ENCODE measurements at places on chromosomes 1 and 21.

GRCh38 chr1:1354271-1355247, 3.8 kb downstream of the MXRA8 start:
- peaks cover 50% of the 10 kb centered on the region for H3K4me1 ChIP-seq
- peaks cover 5% of the 10 kb centered on the region for H3K36me3 ChIP-seq
- peaks cover 47% of the 10 kb centered on the region for H3K27me3 ChIP-seq
- peak overlapping the region; percentile 63 for H3K4me3 ChIP-seq
- no peak for DNase-seq

DNA sequence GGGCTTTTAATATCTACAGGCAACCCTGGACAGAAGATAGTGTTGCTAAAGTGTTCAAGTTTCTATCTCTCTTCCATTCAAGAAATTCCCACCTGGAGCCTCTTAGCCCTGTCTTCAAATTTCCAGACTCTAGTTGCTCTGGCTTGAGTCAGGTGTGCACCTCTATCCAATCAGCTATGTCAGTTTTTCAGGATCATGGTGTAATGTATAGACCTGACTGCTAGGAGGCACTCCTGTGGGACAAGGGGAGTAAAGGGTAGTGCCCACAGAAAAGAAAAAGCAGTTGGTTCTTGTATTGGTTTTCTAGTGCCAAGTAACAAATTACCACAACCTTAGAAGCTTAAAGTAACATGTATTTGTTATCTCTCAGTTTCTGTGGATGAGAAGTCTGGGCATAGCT, 6.2 kb upstream of the ZRANB2 start:
- H3K36me3 ChIP-seq = peaks cover 4% of the 10 kb centered on the region
- H3K27ac ChIP-seq = no peak overlapping the region
- DNase-seq = no peak
- peaks cover 42% of the 10 kb centered on the region for H3K27me3 ChIP-seq

- H3K27me3 ChIP-seq = no peaks in the 10 kb centered on the region
- no peak overlapping the region for H3K27ac ChIP-seq
- H3K4me1 ChIP-seq = peaks cover 6% of the 10 kb centered on the region
- H3K36me3 ChIP-seq = peaks cover 27% of the 10 kb centered on the region
- DNase-seq = no peak
These were observed 29.9 kb upstream of the EPHA8 start for GRCh38 chr1:22533244-22533895.

GRCh38 chr1:243495442-243496186, 239.8 kb downstream of the SDCCAG8 start:
- peaks cover 43% of the 10 kb centered on the region for H3K36me3 ChIP-seq
- no peak for DNase-seq
- H3K27ac ChIP-seq = peak overlapping the region; percentile 89
- no peaks in the 10 kb centered on the region for H3K27me3 ChIP-seq
- peak overlapping the region; percentile 13 for H3K4me3 ChIP-seq
- H3K4me1 ChIP-seq = peaks cover 24% of the 10 kb centered on the region

- H3K27ac ChIP-seq = peak overlapping the region; percentile 69
- H3K36me3 ChIP-seq = peaks cover 10% of the 10 kb centered on the region
- DNase-seq = peak; percentile 30
These were observed 168.8 kb downstream of the GABPA start for GRCh38 chr21:25903607-25904006.

GRCh38 chr1:47469910-47470309, 32.1 kb downstream of the FOXD2 start:
- H3K4me1 ChIP-seq = no peaks in the 10 kb centered on the region
- H3K36me3 ChIP-seq = no peaks in the 10 kb centered on the region
- DNase-seq = no peak
- H3K27me3 ChIP-seq = peaks cover 30% of the 10 kb centered on the region
- H3K4me3 ChIP-seq = no peak overlapping the region

DNA sequence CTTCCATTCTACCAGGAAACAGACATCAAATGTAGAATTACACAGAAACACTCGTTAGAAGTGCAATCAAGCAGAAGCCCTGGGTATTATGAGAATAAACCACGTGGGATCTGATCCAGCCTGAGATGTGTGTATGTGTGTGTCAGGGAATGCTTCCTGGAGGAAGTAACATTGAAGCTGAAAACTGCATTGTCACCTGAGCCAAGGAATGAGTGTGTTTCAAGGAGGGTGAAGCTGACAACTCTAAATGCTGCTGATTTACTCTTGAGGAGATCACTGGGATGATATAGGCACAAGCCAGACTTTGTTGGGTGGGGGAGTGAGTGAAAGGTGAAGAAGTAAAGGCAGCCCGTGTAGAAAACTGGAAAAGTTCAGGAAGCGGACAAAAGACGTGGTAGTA, 27.6 kb downstream of the FAAH start:
- no peak overlapping the region for H3K27ac ChIP-seq
- H3K4me1 ChIP-seq = peaks cover 3% of the 10 kb centered on the region
- peaks cover 27% of the 10 kb centered on the region for H3K27me3 ChIP-seq
- no peak for DNase-seq
- no peaks in the 10 kb centered on the region for H3K36me3 ChIP-seq

GRCh38 chr1:23801876-23802275, 1.3 kb upstream of the GALE start:
- peaks cover 23% of the 10 kb centered on the region for H3K4me1 ChIP-seq
- no peak for DNase-seq
- H3K36me3 ChIP-seq = peaks cover 43% of the 10 kb centered on the region
- peak overlapping the region; percentile 68 for H3K4me3 ChIP-seq

DNA sequence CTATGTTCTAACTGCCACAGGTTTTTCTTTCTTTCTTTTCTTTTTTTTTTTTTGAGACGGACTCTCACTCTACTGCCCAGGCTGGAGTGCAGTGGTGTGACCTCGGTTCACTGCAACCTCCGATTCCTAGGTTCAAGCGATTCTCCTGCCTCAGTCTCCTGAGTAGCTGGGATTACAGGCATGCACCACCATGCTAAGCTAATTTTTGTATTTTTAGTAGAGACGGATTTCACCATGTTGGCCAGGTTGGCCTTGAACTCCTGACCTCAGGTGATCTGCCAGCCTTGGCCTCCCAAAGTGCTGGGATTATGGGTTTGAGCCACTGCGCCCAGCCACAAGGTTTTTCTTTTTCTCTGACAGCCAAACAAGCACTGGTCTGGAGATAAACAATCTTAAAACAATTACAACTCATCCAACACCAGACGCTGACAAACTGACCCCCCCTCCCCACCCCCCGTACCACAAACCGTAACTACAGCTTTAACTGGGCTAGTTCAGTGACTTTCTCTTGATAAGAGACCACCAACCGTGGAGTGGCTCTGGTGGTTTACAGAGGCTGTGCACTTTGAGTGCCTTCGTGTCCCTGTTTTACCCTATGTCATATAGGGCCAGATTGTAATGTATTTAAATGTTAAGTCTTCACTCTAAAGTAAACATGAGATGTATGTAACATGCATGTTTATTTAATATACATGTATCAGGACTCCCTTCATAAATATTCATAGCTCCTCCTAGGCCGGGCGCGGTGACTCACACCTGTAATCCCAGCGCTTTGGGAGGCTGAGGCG, 19.5 kb upstream of the PUM1 start:
- H3K4me1 ChIP-seq = no peaks in the 10 kb centered on the region
- no peak for DNase-seq
- H3K27ac ChIP-seq = no peak overlapping the region
- peaks cover 5% of the 10 kb centered on the region for H3K27me3 ChIP-seq

GRCh38 chr1:165910764-165911421, 83.5 kb downstream of the UCK2 start:
- DNase-seq = no peak
- peaks cover 1% of the 10 kb centered on the region for H3K4me1 ChIP-seq
- H3K36me3 ChIP-seq = peaks cover 25% of the 10 kb centered on the region
- no peaks in the 10 kb centered on the region for H3K27me3 ChIP-seq
- H3K4me3 ChIP-seq = no peak overlapping the region
- H3K27ac ChIP-seq = no peak overlapping the region

DNA sequence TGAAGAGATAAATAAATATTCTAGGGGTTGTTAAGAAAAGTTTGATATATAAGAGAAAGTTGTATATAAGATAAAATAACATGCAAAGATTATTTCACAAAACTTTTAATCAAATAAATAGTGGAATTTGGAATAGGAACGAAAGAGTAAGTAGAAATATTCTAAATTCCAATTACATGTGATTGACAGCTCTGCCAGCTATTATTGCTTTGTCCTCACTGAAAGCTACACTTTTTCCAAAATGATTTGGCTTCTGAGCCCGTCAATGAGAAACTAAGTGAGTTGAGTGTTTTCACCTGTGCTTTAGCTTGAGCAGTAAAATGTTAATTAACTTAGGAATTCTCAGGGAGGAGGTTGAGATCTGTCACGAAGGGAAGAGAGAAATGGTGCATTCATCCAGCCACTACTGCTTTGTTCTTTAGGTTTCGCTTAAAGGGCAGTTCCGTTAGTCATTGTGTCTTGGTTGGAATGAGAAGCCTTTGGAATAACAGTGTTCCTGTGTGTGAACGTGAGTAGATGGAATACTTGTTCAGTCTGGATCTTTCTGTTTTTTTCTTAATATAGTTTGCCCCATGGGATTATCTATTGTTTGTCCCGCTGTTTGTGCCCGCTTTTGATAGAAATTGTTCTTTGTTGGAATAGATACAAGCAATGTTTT, 63.3 kb upstream of the CR1L start:
- no peak overlapping the region for H3K4me3 ChIP-seq
- peaks cover 6% of the 10 kb centered on the region for H3K4me1 ChIP-seq
- no peaks in the 10 kb centered on the region for H3K27me3 ChIP-seq
- no peak for DNase-seq

- DNase-seq = peak; percentile 31
- peaks cover 70% of the 10 kb centered on the region for H3K4me1 ChIP-seq
- no peaks in the 10 kb centered on the region for H3K27me3 ChIP-seq
- H3K36me3 ChIP-seq = peaks cover 76% of the 10 kb centered on the region
These were observed 15.1 kb downstream of the THEMIS2 start for GRCh38 chr1:27887215-27888021.

DNA sequence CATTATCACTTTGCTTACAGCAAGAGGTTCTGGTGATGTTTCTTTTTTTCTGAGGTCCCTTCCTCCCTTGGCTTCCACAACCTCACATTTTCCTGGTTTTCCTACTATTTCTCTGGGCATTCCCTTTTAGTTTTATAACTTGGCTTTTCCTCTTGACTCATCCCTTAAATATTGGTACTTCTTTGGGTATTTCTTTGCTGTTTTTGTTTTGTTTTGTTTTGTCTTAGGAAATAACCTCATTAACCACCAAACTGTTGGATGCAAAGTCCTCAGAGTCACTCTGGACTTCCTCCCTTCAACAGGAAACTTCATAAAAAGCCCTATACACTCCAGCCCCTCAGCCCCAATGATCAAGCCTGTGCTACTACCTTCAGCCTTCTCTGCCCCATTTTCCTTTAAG, 211.1 kb downstream of the DUSP10 start:
- H3K36me3 ChIP-seq = no peaks in the 10 kb centered on the region
- H3K27ac ChIP-seq = no peak overlapping the region
- no peak for DNase-seq
- no peaks in the 10 kb centered on the region for H3K4me1 ChIP-seq
- H3K4me3 ChIP-seq = no peak overlapping the region
- H3K27me3 ChIP-seq = peaks cover 16% of the 10 kb centered on the region

- no peak for DNase-seq
- no peak overlapping the region for H3K27ac ChIP-seq
- H3K27me3 ChIP-seq = peaks cover 7% of the 10 kb centered on the region
These were observed 50.9 kb downstream of the NTMT2 start for GRCh38 chr1:170196490-170197236.

GRCh38 chr1:180786624-180787023, 126.1 kb upstream of the KIAA1614 start:
- DNase-seq = no peak
- no peaks in the 10 kb centered on the region for H3K27me3 ChIP-seq
- H3K36me3 ChIP-seq = peaks cover 14% of the 10 kb centered on the region
- peaks cover 2% of the 10 kb centered on the region for H3K4me1 ChIP-seq
- H3K27ac ChIP-seq = no peak overlapping the region

DNA sequence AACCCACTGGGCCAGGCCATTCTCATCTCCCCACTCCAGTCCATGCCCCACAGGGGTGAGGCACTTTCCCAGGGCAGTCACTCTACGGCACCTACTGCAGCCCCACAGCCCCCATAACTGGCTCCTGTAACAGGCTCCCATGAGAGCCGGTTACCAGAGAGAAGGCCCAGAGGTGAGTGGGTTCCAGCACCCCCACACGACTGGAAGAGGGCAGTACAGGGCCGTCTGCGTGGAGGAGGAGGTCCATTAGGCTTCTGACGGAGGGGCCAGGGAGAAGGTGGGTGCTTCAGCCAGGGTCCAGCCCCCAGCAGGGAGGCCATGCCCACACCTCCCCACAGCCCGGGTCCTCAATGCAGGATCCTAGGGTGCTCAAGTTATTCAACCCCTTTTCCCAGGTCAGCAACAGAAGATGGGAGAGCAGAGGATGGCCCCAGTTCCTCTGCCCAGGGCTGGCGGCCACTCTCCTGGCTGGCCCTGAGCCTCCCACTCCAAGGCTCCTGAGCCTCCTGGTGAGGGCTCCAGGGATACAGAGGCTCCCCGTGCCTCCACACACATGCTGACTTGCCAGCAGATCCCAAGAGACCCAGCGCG, 1.6 kb downstream of the ACAP3 start:
- H3K36me3 ChIP-seq = peaks cover 1% of the 10 kb centered on the region
- peak overlapping the region; percentile 82 for H3K4me3 ChIP-seq
- peaks cover 45% of the 10 kb centered on the region for H3K4me1 ChIP-seq

DNA sequence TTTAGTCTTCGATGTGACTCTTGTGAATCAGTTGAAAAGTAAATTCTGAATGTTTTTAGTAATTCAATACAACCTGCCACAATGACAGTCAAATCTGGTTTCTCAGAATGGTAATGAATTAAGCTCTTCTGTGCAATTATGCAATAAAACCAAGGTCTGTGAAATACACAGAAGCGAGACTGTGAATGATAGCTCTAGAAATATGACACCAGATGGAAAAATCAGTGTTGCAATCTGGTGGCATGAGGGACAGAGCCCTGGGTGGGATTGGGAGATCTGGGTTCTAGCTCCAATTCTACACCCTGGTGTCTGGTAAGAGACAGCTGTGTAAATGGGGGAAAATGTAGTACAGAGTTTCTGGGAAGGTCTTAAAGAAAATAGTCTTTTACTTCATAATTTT, 586.4 kb upstream of the ZRANB2 start:
- no peaks in the 10 kb centered on the region for H3K27me3 ChIP-seq
- no peak overlapping the region for H3K4me3 ChIP-seq
- H3K36me3 ChIP-seq = no peaks in the 10 kb centered on the region
- no peak for DNase-seq
- H3K4me1 ChIP-seq = no peaks in the 10 kb centered on the region

GRCh38 chr1:13898406-13898805, 198.4 kb downstream of the PRDM2 start:
- H3K4me1 ChIP-seq = no peaks in the 10 kb centered on the region
- H3K27me3 ChIP-seq = peaks cover 43% of the 10 kb centered on the region
- H3K36me3 ChIP-seq = no peaks in the 10 kb centered on the region

DNA sequence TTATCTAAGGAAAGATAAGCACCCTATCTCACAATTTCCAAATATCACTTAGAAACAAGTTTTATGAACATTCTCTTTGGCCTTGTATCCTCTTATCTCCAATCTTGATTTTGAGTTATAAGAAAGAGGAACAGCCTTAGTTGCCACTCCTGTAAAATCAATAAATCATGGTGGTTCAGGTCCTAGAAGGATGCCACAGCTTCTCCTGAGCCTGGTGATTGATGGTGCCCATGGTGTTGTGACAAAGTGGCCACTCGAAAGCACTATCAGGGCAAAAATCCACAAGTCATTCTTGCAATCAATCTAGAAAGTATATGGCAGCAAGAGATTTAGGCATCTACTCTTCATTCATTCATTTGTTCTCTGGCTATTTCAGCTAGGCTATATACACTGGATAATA, 27.8 kb downstream of the GBP6 start:
- H3K27ac ChIP-seq = no peak overlapping the region
- no peaks in the 10 kb centered on the region for H3K27me3 ChIP-seq
- DNase-seq = no peak
- peaks cover 1% of the 10 kb centered on the region for H3K36me3 ChIP-seq
- no peak overlapping the region for H3K4me3 ChIP-seq

GRCh38 chr1:6184083-6184783, 4.1 kb upstream of the CHD5 start:
- peaks cover 13% of the 10 kb centered on the region for H3K27me3 ChIP-seq
- no peak overlapping the region for H3K4me3 ChIP-seq
- no peak for DNase-seq

Data from stimulated activated naive B cell treated with anti-CD40 and anti-IgM and Interleukin-4, amounts not matched to agents 10 μg/mL and 1 μg/mL and 100 μg/mL, for 72 hours (primary cell).